ENCODE measurements at places on chromosomes 3 and 15.
A peak's percentile ranks its signal among the peaks of the same experiment; 100 is the strongest.

GRCh38 chr3:7144697-7145308 lies 283.9 kb downstream of the GRM7 start:
- DNase-seq: no peak

DNA sequence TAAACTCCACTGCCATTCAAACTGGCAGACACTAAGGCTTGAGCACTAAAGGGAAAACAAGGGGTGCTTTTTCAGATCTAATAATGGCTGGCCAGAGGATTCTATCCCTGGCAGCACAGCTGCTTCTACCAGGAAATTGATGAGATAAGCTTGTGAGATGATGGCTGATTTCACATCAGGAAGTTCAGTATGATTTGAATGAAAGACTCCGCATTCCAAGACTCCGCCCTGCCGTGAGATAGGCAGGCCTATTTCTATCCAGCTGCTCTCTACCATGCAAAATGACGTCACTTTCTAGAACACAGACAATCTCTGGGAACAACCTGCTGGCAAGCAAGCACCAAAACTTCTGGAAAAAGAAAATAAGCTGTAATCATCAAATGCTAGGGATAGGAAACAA lies 171.8 kb downstream of the WDR76 start:
- no peak for DNase-seq

GRCh38 chr3:57752307-57752706 lies 3.8 kb upstream of the SLMAP start:
- no peak for DNase-seq

- no peak for DNase-seq
Observed at GRCh38 chr15:64905941-64906340, 5.8 kb upstream of the ANKDD1A start.

DNA sequence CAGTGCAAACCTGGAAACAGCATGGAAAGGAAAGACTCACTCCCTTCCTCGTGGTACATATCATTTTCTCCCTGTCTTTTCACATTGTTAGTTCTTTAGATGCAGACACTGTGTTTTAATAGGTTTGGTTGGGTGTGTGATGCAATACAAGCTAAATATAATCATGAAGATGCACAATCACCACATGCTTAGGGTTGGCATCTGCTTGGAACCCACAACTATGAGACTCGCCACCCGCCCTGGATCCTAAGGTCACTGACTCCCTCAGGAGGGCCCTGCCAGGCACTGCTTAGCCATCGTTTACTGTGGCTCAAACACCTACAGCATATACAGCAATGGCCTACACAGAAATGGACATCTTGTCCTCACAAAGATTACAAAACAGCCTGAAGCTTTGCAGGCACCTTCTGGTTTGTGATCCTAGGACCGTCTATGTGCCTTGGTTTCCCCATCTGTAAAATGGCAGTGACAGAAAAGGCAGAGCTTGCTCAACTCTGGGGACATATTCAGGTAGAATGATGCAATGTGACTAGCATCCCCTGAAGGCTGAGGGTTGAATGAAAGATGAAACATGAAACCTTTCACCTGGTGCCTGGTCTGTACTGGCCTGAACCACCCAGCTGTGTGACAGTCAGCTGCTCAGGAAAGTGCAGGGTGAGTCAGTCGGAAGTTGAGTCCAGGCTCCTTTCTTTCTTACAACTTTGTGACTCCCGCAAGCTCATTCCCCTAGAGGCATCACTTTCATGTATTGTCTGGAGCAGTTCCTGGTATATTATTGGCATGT lies 123.6 kb upstream of the PFN2 start:
- DNase-seq: no peak

DNA sequence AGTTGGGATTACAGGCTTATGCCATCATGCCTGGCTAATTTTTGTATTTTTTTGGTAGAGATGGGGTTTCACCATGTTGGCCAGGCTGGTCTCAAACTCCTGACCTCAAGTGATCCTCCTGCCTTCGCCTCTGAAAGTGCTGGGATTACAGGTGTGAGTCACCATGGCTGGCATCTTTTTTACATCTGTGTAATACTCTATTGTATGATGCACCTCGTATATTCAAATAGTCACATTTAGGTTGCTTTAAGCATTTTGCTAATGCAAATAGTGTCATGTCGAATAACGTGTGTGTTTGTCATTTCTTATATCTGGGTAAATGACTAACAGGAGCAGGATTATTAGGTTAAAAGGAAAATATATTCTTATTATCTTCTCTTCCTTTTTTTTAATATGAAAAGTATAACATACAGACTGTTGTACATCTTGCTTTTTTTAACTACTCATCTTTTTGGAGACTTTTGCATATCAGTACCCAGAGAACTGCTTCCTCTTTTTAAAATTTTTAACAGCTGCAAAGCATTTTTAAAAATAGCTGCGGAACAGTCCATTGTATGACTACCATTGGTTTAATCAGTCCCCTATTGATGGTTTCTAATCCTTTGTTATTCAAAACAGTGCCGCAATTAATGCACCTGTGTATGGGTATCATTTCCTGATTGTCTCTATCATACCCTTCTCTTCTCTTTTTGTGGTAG lies 13.4 kb downstream of the SCAMP5 start:
- no peak for DNase-seq

DNA sequence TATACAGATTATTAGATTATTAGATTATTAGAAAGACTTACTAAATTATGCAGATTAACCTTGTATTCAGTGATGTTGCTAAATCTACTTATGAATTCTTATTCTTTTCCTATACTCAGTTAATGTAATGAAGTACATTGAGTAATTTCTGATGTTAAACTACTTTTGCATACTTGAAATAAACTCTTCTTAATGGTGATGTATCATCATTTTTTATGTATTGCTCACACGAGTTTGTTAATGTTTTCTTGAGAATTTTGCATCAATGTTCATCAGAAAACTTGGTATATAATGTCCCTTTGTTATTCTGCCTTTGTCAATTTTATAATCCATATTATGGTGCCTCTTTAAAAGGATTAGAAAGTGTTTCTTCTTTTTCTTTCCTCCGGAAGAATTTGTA lies 163.2 kb upstream of the COL8A1 start:
- no peak for DNase-seq

DNA sequence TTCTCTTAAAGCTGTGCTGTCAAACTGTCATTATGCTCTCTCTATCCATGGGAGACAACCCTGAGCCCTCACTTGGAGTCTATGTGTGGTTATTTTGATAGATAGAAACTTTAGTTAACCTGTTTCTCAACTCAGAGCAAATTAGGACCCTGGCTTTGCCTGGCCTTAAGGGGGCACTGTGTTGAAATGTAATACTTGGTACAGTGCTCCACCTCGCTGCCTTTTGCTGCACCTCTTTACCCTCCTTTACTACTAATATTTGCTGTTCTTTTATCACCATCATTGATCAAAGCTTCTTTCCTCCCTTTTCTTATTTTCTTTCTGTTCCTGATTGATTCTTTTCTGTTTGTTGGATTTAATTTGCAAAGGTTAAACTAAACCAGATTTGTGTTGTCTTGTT lies 34.3 kb downstream of the STT3B start:
- DNase-seq: no peak

- DNase-seq: no peak
Observed at GRCh38 chr3:81985996-81986723, 224.7 kb upstream of the GBE1 start.

DNA sequence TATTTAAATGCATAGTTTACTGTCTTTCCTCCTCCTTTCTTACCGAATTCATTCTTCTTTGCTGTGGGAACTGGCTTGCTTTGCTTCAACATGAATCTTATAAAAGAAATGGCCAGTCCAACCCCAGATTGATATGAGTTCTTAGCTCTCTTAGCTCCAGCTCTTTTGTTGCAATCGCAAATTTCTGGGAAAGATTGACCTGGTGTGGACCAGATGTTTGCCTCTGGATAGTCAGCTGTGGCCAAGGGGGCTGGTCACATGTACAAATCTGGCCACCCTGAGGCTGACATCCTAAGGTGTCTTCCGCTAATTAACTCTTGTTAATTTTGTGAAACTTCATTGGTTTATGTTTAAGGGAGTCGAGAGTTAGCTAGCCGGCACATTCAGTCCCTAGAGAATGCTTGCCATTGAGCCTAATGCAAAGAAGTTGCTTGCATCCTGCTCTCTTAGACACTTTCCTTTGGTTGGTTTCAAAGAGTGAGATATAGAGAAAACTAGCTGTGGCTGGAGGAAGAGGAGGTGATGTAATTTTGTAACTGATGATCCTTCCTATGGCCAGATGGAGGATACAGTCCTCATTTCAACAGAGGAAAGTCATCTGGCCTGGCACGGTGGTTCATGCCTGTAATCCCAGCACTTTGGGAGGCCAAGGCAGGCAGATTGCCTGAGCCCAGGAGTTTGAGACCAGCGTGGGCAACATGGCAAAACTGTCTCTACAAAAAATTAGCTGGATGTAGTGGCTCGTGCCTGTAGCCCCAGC lies 162.4 kb downstream of the ADAMTSL3 start:
- no peak for DNase-seq

GRCh38 chr3:114418107-114418506 lies 124.3 kb downstream of the TIGIT start:
- peak; percentile 7 for DNase-seq

DNA sequence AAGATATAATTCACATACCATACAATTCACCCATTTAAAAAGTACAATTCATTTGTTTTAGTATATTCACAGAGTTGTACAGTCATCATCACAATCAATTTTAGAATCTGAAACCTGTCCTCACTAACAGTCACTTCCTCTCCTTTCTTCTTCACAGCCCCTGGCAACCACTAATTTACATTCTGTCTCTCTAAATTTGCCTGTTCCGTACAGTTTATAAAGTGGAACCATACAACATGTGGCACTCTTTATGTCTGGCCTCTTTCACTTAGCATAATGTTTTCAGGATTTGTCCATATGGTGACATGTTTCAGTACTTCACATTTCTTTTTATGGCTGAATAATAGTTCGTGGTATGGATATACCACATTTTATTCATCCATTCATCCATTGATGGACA lies 22.7 kb downstream of the ERICH6 start:
- no peak for DNase-seq

GRCh38 chr3:11195721-11196332 lies 41.5 kb downstream of the HRH1 start:
- DNase-seq: peak; percentile 22

DNA sequence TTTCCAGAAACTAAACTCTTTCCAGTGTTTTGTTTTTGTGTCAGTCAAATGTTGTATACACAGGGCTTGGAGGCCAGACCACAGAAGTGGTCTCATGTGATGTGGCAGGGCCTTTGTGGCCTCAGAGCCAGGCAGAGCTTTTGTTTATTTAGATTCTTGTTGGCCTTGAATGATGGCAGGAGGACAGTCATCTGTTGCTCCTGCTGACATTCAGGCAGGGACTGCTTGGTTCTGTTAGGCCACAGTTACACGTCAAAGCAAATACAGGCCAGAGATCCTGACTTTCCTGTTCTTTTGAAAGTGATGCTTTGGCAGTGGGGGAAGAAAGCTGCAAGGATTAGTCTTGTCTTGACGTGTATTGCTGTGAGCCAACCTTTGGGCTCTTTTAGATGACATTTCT lies 325.1 kb downstream of the CACNA2D3 start:
- DNase-seq: no peak

GRCh38 chr3:112137781-112138180 lies 4.7 kb upstream of the GCSAM start:
- no peak for DNase-seq

GRCh38 chr3:53949541-53949940 lies 57.9 kb upstream of the SELENOK start:
- DNase-seq: no peak

- DNase-seq: no peak
Observed at GRCh38 chr15:101115786-101116680, 135.8 kb downstream of the CHSY1 start.

DNA sequence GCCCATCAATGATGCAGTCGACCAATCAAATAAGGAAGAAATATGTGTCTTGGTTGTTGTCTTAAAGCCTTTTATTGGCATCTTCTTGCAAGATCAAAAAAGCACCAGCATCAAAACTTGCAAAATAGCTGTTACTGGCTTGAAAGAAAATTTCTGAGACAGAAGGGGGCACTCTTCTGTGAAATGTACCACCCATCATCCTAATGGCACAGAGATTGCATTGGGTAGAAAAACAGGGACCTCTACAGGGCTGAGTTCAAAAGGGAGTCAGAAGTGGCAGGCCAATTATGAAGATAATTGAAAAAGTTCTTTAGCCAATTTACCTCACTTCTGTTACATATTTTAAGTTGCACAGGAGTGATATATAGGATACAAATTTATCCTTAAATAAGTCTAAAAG lies 122.3 kb upstream of the GPR149 start:
- no peak for DNase-seq

GRCh38 chr3:134389865-134390264 lies 15.6 kb upstream of the AMOTL2 start:
- no peak for DNase-seq

- peak; percentile 19 for DNase-seq
Observed at GRCh38 chr15:50183112-50183794, 1.3 kb downstream of the SLC27A2 start.

DNA sequence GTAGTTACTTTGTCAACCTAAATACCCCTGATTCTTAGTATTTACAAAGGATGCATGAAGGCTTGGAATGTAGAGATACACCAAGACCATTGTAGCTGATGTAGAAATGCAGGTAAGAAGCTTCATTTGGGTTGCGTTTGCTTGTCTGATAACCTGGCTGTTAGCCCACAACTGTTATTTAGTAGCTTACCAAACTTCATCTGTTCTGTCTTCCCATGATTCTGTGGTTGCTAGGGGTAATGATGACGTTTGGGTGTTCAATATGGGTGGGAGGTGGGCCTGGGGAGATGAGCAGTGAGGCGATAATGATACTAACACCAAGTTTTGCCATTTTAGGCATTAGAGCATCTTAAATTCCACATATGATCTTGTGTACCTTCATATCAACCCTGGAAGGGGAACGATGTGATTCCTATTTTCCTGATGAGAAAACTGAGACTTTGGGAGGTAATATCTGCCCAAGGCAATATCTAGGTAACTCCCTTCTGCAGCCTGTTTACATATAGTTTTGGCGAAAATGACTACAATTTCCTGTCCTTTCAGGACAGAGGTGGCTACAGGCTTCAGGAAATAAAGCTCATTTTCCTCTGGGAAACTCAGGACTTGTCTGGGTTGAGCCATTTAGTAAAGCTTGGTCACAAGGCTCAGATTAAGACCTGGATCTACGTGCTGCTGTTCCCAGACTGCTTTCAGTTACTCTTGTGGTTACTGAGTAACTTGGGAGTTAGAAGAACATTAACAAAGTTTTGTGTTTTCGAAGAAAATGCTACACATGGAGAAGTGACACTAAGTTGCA lies 26.8 kb downstream of the FNDC3B start:
- no peak for DNase-seq

DNA sequence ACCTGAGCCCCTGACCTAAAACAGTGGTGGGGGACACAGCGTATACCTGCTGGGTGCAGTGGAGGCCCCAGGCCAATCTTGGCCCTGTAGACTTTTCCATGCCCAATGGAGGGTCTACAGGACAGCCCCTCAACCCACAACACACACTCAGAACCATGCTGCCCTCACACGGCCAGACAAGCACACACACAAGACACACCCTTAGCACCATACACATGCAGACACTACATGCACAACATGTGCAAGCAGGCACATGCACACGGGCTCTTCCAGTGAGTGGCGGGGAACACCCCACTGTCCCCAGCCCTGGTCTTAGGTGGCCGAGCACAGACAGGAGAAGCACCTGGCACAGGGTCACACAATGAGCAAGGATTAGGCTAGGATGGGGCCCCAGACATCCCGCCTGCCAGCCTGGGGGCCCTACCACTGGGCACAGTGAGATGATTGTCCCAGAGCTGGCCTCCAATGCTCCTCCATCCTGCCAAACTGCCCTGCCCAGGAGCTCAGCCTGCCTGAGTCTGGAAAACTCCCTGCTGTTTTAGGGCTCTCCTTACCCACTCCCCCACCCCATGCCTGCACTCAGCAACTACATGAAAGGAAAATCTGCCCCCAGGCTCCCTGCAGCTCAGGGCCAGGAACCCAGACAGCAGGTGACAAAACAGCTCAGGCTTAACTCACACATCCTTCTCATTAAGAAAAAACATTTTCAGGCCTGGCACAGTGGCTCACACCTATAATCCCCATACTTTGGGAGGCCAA lies 15.8 kb downstream of the IQSEC1 start:
- DNase-seq: no peak

Data from stimulated activated CD4-positive, alpha-beta T cell treated with anti-CD3 and anti-CD28 coated beads, Interleukin-12 subunit alpha, Interleukin-12 subunit beta, amount 100 ng/mL, for 48 hours (primary cell).